ENCODE measurements at places on chromosomes 1 and 21. TPM values are rescaled to one million over a fixed set of nuclear protein-coding genes. Genes with fewer than 3 reads are reported as not detected.

- no peaks in the 10 kb centered on the region for H3K27me3 ChIP-seq
- peaks cover 11% of the 10 kb centered on the region for H3K4me1 ChIP-seq
- no peak overlapping the region for H3K27ac ChIP-seq
- DNase-seq, result peak; percentile 83
- no peak overlapping the region for H3K4me3 ChIP-seq
These were observed 114.2 kb downstream of the BCAR3 start for GRCh38 chr1:93567255-93567918.

- peaks cover 16% of the 10 kb centered on the region for H3K4me1 ChIP-seq
- no peak overlapping the region for H3K27ac ChIP-seq
- no peak for DNase-seq
- H3K4me3 ChIP-seq, result no peak overlapping the region
- peaks cover 28% of the 10 kb centered on the region for H3K36me3 ChIP-seq
These were observed 8.7 kb downstream of the UBIAD1 start for GRCh38 chr1:11281518-11282331.

LPAR3 gene
- total RNA-seq, result 40.4 TPM

- H3K4me1 ChIP-seq, result no peaks in the 10 kb centered on the region
- no peak for DNase-seq
- H3K36me3 ChIP-seq, result no peaks in the 10 kb centered on the region
- H3K27me3 ChIP-seq, result no peaks in the 10 kb centered on the region
These were observed 40.0 kb downstream of the TYW3 start for GRCh38 chr1:74772945-74773344.

GRCh38 chr1:234848972-234849649, 239.1 kb upstream of the IRF2BP2 start:
- no peak for DNase-seq
- H3K4me1 ChIP-seq, result peaks cover 19% of the 10 kb centered on the region
- no peaks in the 10 kb centered on the region for H3K27me3 ChIP-seq
- no peak overlapping the region for H3K27ac ChIP-seq

- H3K27me3 ChIP-seq, result no peaks in the 10 kb centered on the region
- peaks cover 20% of the 10 kb centered on the region for H3K4me1 ChIP-seq
- DNase-seq, result peak; percentile 40
- no peak overlapping the region for H3K27ac ChIP-seq
- H3K36me3 ChIP-seq, result no peaks in the 10 kb centered on the region
These were observed 155.2 kb downstream of the FOXD2 start for GRCh38 chr1:47593013-47593568.

ASPM gene
- total RNA-seq, result 0.20 TPM

S100A12 gene
- total RNA-seq, result 5.7 TPM

- H3K27ac ChIP-seq, result no peak overlapping the region
- H3K4me1 ChIP-seq, result no peaks in the 10 kb centered on the region
- no peak overlapping the region for H3K4me3 ChIP-seq
- no peaks in the 10 kb centered on the region for H3K27me3 ChIP-seq
- H3K36me3 ChIP-seq, result peaks cover 67% of the 10 kb centered on the region
These were observed 46.4 kb downstream of the VPS13D start for GRCh38 chr1:12276225-12276624.

- no peaks in the 10 kb centered on the region for H3K4me1 ChIP-seq
- peak overlapping the region; percentile 15 for H3K4me3 ChIP-seq
- H3K27me3 ChIP-seq, result no peaks in the 10 kb centered on the region
- peak overlapping the region; percentile 80 for H3K27ac ChIP-seq
These were observed 41.2 kb upstream of the RAB4A start for GRCh38 chr1:229229721-229230139.

- H3K4me1 ChIP-seq, result peaks cover 13% of the 10 kb centered on the region
- peaks cover 27% of the 10 kb centered on the region for H3K36me3 ChIP-seq
- H3K27ac ChIP-seq, result no peak overlapping the region
- no peaks in the 10 kb centered on the region for H3K27me3 ChIP-seq
These were observed 10.4 kb downstream of the STYXL2 start for GRCh38 chr1:167104256-167104633.

DNA sequence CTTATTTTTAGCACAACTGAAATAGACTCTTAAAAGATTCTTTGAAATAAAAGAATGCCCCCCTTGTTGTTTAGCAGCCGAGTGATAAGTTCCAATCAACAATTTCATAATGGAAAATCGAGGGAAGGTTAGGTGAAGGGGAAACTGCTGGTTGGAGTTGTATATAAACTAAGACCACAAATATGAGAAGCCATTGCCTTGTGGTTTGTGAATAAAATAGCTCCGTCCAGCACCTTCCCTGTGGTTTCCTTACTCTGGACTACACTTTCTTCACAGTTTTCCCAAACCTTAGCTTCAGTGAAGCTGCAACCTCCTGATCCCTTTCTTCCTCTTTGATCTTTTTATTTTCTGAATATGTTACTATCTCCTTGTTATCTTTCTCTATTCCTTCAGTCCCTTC, 6.7 kb upstream of the RAB3GAP2 start:
- no peaks in the 10 kb centered on the region for H3K36me3 ChIP-seq
- DNase-seq, result no peak
- H3K4me1 ChIP-seq, result no peaks in the 10 kb centered on the region
- H3K27me3 ChIP-seq, result no peaks in the 10 kb centered on the region
- no peak overlapping the region for H3K27ac ChIP-seq

- H3K4me1 ChIP-seq, result no peaks in the 10 kb centered on the region
- no peaks in the 10 kb centered on the region for H3K36me3 ChIP-seq
- no peaks in the 10 kb centered on the region for H3K27me3 ChIP-seq
- H3K4me3 ChIP-seq, result no peak overlapping the region
- no peak for DNase-seq
- H3K27ac ChIP-seq, result no peak overlapping the region
These were observed 45.1 kb downstream of the IVNS1ABP start for GRCh38 chr1:185271921-185272320.

DNA sequence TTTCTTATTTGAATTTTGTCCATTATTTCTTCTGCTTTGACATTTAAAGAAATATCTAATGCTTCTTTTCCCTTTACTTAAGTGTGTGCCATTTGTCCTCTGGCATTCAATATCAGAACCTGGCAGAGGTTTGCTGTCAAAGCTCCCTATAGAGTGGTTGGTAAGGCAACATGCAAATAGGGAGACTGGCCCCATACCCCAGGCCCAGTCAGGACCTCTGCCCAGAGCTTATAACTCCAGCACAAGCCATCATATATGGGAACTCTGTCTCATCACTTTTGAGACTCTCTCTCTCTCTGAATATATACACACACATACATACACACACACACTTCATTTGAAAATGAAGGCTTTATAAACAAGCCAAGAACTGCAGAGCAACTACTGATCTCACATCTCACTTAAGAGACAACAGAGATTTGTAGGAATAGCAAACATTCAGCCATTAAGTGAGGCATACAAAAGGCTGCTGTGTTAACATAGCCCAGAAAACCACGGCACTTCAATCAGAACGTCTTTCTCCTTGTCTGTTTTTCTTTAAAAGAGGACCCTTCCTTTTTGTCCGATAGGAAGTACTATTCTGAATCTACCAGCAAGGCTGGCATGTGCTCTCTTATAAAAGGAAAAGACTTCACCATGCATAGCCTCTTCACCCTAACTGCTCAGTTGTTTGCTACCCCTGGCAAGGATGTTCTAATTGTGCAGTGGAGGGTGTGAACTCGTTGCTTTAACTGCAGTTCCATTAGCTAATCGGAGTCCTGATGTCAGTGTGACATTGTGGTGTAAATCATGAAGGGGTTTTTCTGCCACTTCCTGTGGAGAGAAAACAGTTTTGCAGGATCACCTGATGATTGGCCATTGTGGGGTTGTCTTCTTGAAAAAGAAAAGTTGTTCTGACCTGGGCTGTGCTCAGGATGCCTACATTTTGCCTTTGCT, 101.7 kb downstream of the NR5A2 start:
- DNase-seq, result no peak
- H3K27ac ChIP-seq, result no peak overlapping the region
- no peak overlapping the region for H3K4me3 ChIP-seq
- H3K27me3 ChIP-seq, result no peaks in the 10 kb centered on the region
- no peaks in the 10 kb centered on the region for H3K36me3 ChIP-seq
- no peaks in the 10 kb centered on the region for H3K4me1 ChIP-seq

DNA sequence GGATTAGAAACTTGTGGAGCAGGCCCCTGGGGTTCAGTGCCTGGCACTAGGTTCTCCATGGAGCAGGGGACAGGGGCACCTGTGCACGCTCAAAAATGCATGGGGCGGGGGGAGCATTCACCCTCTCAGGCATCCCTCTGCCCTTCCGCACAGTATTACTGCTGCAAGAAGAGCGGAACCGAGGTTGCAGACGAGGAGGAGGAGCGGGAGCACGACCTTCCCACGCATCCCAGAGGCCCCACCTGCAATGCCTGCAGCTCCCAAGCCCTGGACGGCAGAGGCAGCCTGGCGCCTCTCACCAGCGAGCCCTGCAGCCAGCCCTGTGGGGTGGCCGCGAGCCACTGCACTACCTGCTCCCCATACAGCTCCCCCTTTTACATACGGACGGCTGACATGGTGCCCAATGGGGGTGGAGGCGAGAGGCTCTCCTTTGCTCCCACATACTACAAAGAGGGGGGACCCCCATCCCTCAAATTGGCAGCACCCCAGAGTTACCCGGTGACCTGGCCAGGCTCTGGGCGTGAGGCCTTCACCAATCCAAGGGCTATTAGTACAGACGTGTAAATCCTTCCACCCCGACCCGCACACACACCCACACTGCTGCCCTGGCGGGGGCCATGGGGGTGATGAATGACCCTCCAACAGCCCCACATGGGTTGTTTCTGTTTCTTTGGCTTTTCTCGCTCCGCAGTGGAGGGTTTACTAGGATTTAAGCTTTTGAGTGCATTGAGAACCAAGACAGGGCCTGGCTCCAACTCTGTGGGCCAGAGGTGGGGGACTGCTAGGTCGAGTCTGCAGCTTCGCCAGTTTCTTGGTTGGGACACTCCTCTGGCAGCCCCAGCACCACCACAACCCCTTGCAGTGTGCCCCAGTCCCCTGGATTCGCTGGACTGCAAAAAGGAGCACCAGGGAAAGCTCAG, 63.7 kb downstream of the TOR1AIP2 start:
- peak overlapping the region; percentile 43 for H3K4me3 ChIP-seq
- H3K27me3 ChIP-seq, result no peaks in the 10 kb centered on the region
- no peaks in the 10 kb centered on the region for H3K36me3 ChIP-seq
- H3K4me1 ChIP-seq, result peaks cover 30% of the 10 kb centered on the region
- no peak for DNase-seq

- peaks cover 3% of the 10 kb centered on the region for H3K4me1 ChIP-seq
- DNase-seq, result no peak
- H3K36me3 ChIP-seq, result no peaks in the 10 kb centered on the region
- H3K4me3 ChIP-seq, result no peak overlapping the region
- no peaks in the 10 kb centered on the region for H3K27me3 ChIP-seq
These were observed 49.2 kb downstream of the RALGPS2 start for GRCh38 chr1:178774263-178774662.

SLC5A9 gene
- total RNA-seq, result not detected

DNA sequence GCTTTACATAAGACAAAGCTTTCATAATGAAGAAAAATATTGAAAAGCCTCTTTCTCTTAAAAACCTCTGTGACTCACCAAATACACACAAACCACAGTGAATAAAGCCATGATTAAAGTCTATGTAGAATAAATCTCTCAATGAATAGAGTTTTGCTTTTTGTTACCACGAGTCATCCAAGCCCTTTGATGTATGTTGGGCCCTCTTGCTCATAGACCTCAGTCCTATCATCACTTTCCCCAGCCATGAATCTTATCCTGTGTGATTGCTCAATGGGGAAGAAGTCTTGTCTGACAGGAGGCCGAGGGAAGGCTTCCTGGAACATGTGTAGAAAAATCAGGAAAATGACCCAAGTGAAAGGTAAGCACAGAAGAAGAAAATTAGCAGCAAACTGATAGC, 60.8 kb downstream of the NGF start:
- peaks cover 10% of the 10 kb centered on the region for H3K4me1 ChIP-seq
- H3K4me3 ChIP-seq, result no peak overlapping the region
- no peak for DNase-seq
- no peak overlapping the region for H3K27ac ChIP-seq
- H3K36me3 ChIP-seq, result no peaks in the 10 kb centered on the region
- H3K27me3 ChIP-seq, result no peaks in the 10 kb centered on the region

DNA sequence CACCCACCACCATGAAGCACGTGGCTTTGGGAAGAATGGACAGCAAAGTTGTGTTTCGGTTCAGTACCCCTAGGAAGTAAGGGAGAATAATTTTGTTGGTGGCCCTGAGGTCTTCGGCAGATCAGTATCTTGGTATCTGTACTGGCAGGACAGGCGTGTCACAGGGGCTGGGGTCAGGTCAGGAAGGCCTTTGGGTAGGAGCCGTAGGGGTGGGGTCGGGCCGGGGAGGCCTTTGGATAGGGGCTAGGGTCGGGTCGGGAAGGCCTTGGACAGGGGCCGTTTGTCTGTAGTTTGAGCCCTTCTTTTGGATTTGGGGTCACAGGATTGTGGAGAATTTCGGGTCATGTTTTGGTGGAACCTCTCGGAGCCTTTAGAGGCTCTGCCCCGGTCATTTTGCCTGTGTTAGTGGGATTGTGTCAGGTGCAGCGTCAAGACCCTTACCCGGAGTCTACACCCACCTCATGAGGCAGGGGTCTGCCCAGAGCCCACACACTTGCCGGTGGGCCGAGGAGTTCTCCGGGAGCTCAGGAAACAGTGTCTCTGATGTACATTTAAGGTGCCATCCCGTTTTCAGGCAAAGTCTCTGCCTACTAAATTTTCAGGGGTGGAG, 75.3 kb upstream of the COL6A1 start:
- no peaks in the 10 kb centered on the region for H3K36me3 ChIP-seq
- no peaks in the 10 kb centered on the region for H3K27me3 ChIP-seq
- no peak overlapping the region for H3K27ac ChIP-seq
- no peak overlapping the region for H3K4me3 ChIP-seq
- no peaks in the 10 kb centered on the region for H3K4me1 ChIP-seq
- no peak for DNase-seq

DNA sequence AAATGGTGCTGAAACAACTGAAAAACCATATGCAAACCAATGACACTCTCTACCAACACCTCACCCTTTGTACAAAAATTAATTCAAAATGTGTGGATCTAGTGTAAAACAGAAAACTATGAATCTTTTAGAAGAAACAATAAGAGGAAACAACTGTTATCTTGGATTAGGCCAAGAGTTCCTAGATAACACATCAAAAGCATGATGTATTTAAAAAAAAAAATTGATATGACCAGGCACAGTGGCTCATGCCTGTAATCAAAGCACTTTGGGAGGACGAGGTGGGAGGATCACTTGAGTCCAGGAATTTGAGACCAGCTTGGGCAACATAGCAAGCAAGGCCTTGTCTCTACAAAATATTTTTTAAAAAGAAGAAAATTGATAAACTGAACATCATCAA, 79.0 kb downstream of the EIF4G3 start:
- no peak overlapping the region for H3K4me3 ChIP-seq
- no peaks in the 10 kb centered on the region for H3K27me3 ChIP-seq
- no peaks in the 10 kb centered on the region for H3K4me1 ChIP-seq
- DNase-seq, result no peak
- H3K36me3 ChIP-seq, result no peaks in the 10 kb centered on the region

DNA sequence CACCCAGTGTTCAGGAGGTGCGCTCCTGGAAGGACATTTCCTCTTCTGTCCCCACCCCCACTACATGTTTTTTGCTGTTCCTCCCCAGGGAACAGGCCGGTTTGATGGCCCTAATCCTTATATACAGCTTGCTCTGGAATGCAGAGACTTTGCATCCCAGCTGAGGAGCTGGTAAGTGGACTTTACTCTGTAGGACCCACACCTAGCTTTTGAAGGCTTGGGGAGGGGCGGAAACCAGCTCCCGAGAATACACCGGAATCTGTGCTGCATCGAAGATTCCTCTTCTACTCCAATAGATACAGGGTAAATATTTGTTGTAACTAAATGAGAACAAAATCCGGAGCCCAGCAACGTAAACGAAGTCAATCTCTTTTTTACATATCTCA, 1.2 kb upstream of the CGN start:
- H3K4me1 ChIP-seq, result no peaks in the 10 kb centered on the region
- no peak for DNase-seq
- H3K27me3 ChIP-seq, result no peaks in the 10 kb centered on the region
- no peak overlapping the region for H3K27ac ChIP-seq
- no peak overlapping the region for H3K4me3 ChIP-seq

All from right atrium auricular region (tissue), 2 donors.